ENCODE measurements at places on chromosomes 16 and 17.

DNA sequence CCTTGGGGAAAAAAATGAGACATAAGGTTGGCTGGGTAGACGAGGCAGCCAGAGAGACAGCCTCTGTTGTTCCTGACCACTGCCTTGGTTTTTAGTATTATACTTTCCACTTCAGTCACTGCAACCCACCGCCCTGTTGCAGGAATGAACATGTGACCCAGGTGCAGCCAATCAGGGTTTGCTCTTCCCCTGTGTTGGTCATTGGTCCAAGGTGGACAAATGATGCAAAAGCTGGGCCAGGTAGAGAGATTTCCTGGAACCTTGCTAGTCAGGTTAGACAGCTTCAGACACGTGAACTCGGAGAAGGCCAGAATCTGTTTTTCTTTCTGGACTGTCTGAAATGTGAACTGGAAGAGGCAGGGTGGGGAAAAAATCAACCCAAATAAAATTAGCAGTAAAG lies 452.4 kb upstream of the RBFOX1 start:
- DNase-seq: no peak

- DNase-seq: no peak
Measured at GRCh38 chr17:78248051-78248914, 16.9 kb downstream of the TMEM235 start.

DNA sequence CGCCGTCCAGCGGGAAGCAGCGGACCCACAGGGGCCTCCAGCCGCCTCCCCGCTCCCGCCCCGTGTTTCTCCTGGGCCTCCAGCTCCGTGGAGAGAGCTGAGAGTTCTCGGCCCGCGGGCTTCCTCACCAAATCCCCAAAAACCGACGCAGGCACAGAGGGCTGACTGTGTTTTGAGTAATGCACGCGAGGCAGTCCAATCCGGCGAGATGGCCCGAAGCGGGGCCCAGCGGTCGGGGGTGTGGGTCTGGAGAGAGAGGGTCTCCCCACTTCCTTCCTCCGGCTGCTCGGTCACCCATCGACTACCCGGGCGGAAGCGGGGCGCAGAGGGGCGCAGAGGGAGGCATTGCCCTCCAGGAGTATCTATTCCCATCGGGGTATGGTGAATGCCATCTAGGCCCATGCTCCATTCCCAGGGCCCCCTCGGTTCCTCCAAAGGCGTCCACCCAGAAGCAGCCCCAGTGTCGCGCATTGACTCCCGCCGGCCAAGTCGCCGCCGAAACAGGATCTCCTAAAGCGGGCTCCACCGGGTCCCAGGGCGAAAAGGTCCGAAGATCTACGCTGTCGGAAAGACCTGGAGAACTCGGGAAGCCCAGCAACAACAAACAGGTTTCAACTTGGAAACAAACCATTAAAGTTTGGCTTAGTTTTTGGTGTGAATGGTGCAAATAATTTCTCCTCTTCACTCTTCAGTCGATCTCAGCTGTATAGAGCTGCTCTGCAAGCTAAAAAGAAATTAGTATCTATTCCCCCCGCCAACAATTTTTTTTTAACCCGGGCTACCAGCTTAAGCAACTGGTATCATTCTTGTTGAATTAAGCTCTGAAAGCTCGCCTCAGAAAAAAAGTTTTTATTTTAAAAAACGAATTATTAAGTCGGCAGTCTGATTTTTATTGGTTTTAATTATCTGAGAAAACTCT lies 19.2 kb upstream of the HOXB13 start:
- no peak for DNase-seq

- no peak for DNase-seq
Measured at GRCh38 chr17:80898716-80899115, 92.9 kb upstream of the CHMP6 start.

- DNase-seq: no peak
Measured at GRCh38 chr17:82287868-82288801, 14.6 kb upstream of the CSNK1D start.

DNA sequence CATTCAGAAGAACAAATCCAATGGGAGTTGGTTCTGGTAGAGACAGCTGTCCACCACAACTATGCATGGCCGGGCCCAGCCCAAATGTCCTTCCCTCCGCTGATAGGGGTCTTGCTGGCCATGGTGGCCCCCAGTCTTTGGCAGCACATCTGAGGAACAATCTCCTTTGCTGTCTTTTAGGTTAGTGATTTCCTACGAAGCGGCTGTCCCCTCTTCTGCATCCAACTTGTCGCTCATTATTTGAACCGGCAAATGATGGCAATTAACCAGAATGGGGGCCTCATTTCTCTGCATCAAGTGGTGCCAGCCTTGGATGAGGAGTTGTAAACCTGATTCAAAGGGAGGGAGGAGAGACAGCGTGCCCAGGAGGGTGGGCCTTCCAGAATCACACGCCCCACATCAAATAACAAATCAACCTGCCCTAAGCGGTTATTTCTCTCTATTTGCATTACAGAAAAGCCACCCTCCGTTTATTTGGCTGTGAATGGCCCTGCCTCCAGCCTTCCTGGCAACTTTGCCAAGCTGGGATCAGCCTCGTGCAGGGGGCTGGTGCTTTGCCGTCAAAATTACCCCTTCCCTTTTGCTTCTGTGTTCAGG lies 156.5 kb downstream of the RGS9 start:
- DNase-seq: no peak
